Endothelial cell (in vitro differentiated cells): ENCODE measurements at places on chromosomes 4 and X. TPM values are rescaled to one million over a fixed set of nuclear protein-coding genes. Genes with fewer than 3 reads are reported as not detected.

NPY2R gene
- 3.6 TPM for total RNA-seq

GAGE13 gene
- not detected for total RNA-seq

STOX2 gene
- 4.8 TPM for total RNA-seq

MAGEC2 gene
- total RNA-seq = not detected

PFKFB1 gene
- total RNA-seq = 0.49 TPM

GCNA gene
- total RNA-seq = 3.0 TPM

SPANXC gene
- not detected for total RNA-seq

VSIG4 gene
- total RNA-seq = not detected

CCNA2 gene
- 11.4 TPM for total RNA-seq

GAGE12J gene
- not detected for total RNA-seq

MGAT4D gene
- 0.13 TPM for total RNA-seq

NSDHL gene
- 26.5 TPM for total RNA-seq

ARAP2 gene
- total RNA-seq = 20.1 TPM

XK gene
- 0.31 TPM for total RNA-seq

NSG1 gene
- 2.9 TPM for total RNA-seq

PPP1R2C gene
- total RNA-seq = not detected

RLIM gene
- total RNA-seq = 37.5 TPM

PPBP gene
- total RNA-seq = not detected

FGF5 gene
- not detected for total RNA-seq

SATL1 gene
- total RNA-seq = 0.15 TPM

SSX3 gene
- total RNA-seq = not detected

ASB11 gene
- total RNA-seq = not detected

MED12 gene
- 128 TPM for total RNA-seq

ZMAT1 gene
- total RNA-seq = 7.3 TPM
